ENCODE measurements at places on chromosomes 4 and X. TPM values are rescaled to one million over a fixed set of nuclear protein-coding genes. Genes with fewer than 3 reads are reported as not detected.

- H3K36me3 ChIP-seq, result no peaks in the 10 kb centered on the region
- no peak overlapping the region for H3K27ac ChIP-seq
- no peaks in the 10 kb centered on the region for H3K4me1 ChIP-seq
Measured at GRCh38 chrX:139920316-139920715, 12.5 kb downstream of the ATP11C start.

DNA sequence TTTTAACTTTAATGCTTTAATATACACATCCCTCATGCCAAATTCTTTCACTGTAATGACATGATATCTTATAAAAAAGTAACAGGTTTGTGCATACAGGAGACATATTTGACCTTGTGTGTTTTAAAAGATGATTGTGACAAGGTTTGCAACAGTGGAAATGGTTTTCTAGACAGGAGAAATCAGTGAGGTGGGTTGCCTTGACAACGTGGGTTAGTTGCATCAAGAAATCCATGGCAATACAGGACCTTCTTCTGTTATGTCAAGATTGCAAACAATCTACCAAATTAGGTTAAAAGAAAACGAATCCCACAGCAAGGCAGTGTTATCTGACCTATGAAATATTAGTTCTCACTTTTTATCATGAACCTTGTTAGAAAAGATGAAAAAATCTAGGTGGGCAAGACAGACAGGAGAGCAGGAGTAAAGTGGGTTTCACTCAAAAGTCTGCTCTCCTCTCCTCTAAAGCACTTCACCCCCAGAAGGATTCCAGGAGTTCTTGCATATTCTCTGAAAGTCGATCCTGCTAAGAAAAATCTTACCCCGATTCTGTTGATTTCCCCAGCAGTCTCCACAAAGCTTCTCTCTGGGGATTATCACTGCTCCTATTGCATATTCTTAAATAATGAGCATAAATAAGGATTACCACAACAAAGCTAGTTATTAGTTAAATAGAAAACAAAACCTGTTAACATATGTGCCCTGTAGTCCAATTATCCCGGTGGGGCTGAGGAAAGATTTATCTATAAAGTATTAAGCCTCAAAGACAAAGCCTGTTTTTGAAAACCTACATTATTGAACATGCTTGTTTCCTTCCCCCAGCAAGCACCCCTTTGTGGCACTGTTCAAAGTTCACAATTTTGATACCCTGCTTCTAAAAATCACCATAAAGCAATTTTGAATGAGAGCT lies 71.0 kb downstream of the TMA16 start:
- H3K36me3 ChIP-seq, result no peaks in the 10 kb centered on the region
- no peaks in the 10 kb centered on the region for H3K27me3 ChIP-seq
- H3K27ac ChIP-seq, result no peak overlapping the region
- H3K4me3 ChIP-seq, result no peak overlapping the region
- H3K4me1 ChIP-seq, result no peaks in the 10 kb centered on the region

Gene DUX4
- not detected for total RNA-seq

Gene TNMD
- total RNA-seq, result not detected

DNA sequence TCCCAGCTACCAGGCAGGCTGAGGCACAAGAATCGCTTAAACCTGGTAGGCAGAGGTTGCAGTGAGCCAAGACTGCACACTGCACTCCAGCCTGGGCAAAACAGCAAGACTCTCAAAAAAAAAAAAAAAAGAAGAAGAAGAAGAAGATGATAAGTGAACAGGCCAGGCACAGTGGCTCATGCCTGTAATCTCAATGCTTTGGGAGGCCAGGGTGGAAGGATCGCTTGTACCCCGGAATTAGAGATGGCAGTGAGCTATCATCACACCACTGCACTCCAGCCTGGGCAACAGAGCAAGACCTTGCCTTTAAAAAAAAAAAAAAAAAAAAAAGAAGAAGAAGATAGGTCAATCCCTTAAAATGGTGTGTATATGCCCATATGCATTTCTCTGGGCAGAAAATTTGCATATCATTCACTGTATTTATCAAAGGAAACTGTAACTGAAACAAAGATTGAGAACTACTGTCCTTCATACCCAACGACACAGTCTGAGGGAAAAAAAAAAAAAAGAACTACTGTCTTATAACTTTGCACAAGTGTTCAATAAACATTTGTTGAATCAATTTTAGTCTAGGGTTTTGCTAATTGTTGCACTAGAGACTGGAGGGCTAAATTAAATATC lies 2.3 kb downstream of the RFC1 start:
- no peak overlapping the region for H3K4me3 ChIP-seq
- H3K36me3 ChIP-seq, result peaks cover 8% of the 10 kb centered on the region
- peaks cover 18% of the 10 kb centered on the region for H3K4me1 ChIP-seq
- no peaks in the 10 kb centered on the region for H3K27me3 ChIP-seq
- DNase-seq, result no peak

Gene GSX2
- not detected for total RNA-seq

GRCh38 chr4:6257247-6258025 lies 12.2 kb upstream of the WFS1 start:
- H3K27ac ChIP-seq, result peak overlapping the region; percentile 77
- no peaks in the 10 kb centered on the region for H3K4me1 ChIP-seq
- no peaks in the 10 kb centered on the region for H3K36me3 ChIP-seq
- no peaks in the 10 kb centered on the region for H3K27me3 ChIP-seq

DNA sequence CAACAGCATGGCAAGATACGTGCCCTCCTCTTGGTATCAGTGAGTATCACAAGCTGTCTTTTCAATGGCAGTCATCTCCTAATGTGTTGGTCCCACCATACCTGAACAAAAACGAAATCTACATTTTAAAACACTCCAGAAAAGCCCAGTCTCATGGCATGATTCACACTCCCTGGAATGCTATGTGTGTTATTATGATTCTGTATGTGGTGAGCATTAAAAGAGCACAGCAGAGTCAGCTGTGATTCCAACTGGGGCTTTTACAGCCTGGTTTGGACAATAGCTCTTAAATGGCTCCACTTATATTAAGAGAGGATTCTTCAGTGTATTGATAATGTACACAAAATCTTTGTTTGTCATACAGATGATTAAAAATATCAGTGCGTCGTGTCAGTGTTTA lies 274.1 kb upstream of the GK2 start:
- no peak overlapping the region for H3K4me3 ChIP-seq
- no peak overlapping the region for H3K27ac ChIP-seq
- no peaks in the 10 kb centered on the region for H3K27me3 ChIP-seq
- no peak for DNase-seq
- H3K36me3 ChIP-seq, result no peaks in the 10 kb centered on the region

Gene TEX13C
- not detected for total RNA-seq

DNA sequence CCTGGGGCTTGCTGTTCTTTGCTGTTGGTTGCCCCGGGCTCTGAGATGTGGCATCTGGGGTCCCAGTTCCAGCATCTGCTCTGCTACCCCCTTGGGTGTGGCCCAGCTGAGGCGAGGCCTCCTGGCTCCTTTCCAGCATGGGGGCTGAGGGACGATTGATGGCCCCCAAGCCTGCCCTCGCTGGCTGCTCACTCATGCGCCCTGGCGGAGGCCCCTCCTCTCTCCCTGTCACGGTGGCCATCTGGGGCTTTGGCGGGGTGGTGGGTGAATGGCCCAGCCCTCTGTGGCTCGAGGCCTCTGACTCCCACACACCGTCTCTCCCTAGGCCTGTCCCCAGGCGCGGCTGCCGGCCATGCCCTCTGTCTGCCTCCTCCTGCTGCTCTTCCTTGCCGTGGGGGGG lies 1.8 kb downstream of the PLXNA3 start:
- H3K27me3 ChIP-seq, result no peaks in the 10 kb centered on the region
- no peak for DNase-seq
- no peak overlapping the region for H3K4me3 ChIP-seq
- peaks cover 8% of the 10 kb centered on the region for H3K4me1 ChIP-seq
- no peaks in the 10 kb centered on the region for H3K36me3 ChIP-seq

GRCh38 chrX:117511379-117511778 lies 605.2 kb downstream of the KLHL13 start:
- no peak overlapping the region for H3K27ac ChIP-seq
- DNase-seq, result no peak
- H3K36me3 ChIP-seq, result no peaks in the 10 kb centered on the region
- no peaks in the 10 kb centered on the region for H3K4me1 ChIP-seq

- H3K4me3 ChIP-seq, result no peak overlapping the region
- no peaks in the 10 kb centered on the region for H3K27me3 ChIP-seq
- H3K36me3 ChIP-seq, result no peaks in the 10 kb centered on the region
- peak overlapping the region; percentile 65 for H3K27ac ChIP-seq
- DNase-seq, result no peak
- H3K4me1 ChIP-seq, result no peaks in the 10 kb centered on the region
Measured at GRCh38 chr4:185722029-185722316, 90.0 kb downstream of the SORBS2 start.

DNA sequence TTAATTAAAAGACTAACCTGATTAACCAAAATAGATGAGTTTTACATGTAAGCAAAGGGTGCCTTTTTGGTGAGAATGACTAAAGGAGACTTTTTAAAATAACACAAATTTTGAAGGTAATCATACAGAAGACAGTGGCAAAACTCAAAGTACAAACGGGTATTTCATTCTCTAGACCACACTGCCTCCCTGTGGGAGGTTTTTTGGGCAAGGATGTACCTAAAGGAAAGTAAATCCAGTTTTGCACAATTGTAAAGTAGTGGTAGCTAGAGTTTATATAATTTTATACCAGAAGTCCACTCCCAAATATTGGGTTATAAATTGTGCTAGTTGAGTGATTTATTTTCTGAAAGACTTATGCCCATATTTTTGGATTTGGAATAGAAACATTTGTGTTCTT lies 201.0 kb downstream of the PAPSS1 start:
- no peaks in the 10 kb centered on the region for H3K36me3 ChIP-seq
- H3K4me1 ChIP-seq, result no peaks in the 10 kb centered on the region
- peak; percentile 22 for DNase-seq
- no peak overlapping the region for H3K27ac ChIP-seq
- H3K27me3 ChIP-seq, result no peaks in the 10 kb centered on the region
- no peak overlapping the region for H3K4me3 ChIP-seq

- H3K36me3 ChIP-seq, result no peaks in the 10 kb centered on the region
- no peak for DNase-seq
- H3K4me3 ChIP-seq, result peak overlapping the region; percentile 69
- H3K27me3 ChIP-seq, result no peaks in the 10 kb centered on the region
Measured at GRCh38 chr4:73068491-73069337, 802 bp downstream of the COX18 start.

DNA sequence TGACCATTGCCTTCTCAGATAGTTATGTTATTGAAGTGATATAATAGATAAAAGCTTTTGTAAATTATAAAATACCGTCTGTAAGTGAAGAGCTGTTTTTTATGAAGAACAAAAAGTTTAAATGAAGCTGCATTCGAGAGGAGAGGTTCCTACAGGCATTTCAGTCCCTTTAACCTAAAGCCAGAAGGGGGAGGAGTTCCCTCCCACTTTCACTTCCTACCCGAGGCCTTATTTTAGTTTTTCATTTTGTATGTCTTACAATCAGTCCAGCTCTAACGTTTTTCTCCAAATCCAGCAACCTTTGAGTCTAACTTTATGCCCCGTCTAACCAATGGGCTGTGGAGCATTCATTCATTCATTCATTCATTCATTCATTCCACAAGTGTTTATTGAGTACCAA lies 16.5 kb upstream of the SOX3 start:
- H3K4me1 ChIP-seq, result no peaks in the 10 kb centered on the region
- H3K36me3 ChIP-seq, result no peaks in the 10 kb centered on the region
- DNase-seq, result no peak
- H3K27ac ChIP-seq, result no peak overlapping the region
- H3K27me3 ChIP-seq, result no peaks in the 10 kb centered on the region
- H3K4me3 ChIP-seq, result no peak overlapping the region

DNA sequence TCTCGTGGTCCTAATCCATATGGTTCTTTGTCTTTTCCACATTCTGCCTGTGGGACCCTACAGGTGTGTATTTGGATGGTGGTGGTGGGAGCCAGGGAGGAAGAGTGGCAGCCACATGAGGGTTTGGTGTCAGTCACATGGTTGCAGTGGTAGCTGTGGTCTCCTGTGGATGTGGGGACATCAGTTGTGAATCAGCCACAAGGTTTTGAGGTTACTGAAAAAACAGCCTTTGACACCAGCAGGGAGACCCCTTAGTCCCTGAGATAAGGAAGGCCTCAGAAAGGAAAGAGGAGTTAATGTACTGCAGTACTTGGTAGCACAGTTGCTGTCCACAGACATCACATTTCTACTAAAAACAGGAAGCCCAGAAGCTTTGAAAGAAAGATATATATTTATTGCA lies 15.8 kb upstream of the GAGE10 start:
- H3K27me3 ChIP-seq, result no peaks in the 10 kb centered on the region
- H3K27ac ChIP-seq, result no peak overlapping the region
- H3K36me3 ChIP-seq, result no peaks in the 10 kb centered on the region
- H3K4me3 ChIP-seq, result no peak overlapping the region
- no peaks in the 10 kb centered on the region for H3K4me1 ChIP-seq
- DNase-seq, result no peak

DNA sequence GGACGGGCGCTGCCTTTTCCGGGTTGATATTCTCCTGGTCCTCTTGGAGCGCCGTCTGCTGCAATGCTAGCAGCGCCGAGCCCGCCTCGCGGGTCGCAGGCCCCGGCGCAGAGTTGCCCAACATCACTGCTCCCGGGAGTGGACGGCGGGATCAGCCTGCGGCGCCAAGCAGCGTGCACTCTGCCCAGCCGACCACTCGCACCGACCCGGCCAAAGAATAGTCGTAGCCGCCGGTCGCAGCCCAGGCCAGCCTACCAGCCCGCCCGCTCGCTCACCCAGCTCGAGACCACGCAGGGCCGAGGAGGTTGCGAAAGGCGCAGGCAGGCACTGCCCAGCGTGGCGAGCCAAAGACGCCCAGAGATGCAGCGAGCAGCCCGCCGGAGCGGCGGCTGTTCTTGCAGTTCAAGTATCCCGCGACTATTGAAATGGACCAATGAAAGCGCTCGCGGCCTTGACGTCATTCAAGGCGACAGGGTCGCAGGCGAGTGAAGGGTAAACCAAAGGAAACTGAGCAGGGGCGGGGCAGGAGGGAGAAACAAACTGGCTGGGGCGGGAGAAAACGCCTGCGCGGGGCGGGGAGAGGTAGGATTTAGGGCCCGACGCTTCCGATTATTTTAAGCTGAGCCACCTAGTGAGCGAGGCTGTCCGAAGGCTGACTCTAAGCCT lies at the start of gene CCNA2:
CCNA2 (minus strand) TSS at position 379 of the 666 bp plus-strand sequence; CDS start at position 124, 255 bp downstream.
- peak; percentile 98 for DNase-seq
- peaks cover 21% of the 10 kb centered on the region for H3K4me1 ChIP-seq
- H3K36me3 ChIP-seq, result no peaks in the 10 kb centered on the region
- H3K4me3 ChIP-seq, result peak within 1 kb of the TSS; percentile 62
- H3K27me3 ChIP-seq, result no peaks in the 10 kb centered on the region

- H3K27me3 ChIP-seq, result no peaks in the 10 kb centered on the region
- DNase-seq, result no peak
- H3K4me3 ChIP-seq, result no peak overlapping the region
- H3K27ac ChIP-seq, result no peak overlapping the region
- H3K4me1 ChIP-seq, result no peaks in the 10 kb centered on the region
Measured at GRCh38 chr4:146453181-146453807, 68.4 kb downstream of the SLC10A7 start.

DNA sequence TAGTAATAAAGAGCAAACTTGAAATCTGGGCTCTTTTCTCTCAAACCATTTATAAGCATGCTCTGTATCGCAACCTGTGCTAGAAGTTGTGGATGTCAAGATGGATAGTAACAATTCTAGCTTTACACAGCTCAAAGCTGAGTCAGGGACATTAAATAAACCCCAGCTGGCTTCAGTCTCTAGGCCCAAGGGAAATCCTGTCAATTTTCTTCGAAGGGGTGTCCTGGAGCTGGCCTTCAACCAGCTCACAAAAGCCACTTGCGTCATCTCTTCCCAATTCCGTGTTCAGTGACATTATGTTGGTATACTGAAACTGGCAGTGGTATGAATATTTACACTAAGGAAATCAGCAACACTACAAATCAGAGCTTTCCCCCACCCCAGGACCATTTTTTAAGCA lies 89.8 kb upstream of the PRKG2 start:
- no peaks in the 10 kb centered on the region for H3K36me3 ChIP-seq
- H3K27ac ChIP-seq, result no peak overlapping the region
- H3K27me3 ChIP-seq, result no peaks in the 10 kb centered on the region
- H3K4me1 ChIP-seq, result no peaks in the 10 kb centered on the region

Gene RAB33A
- total RNA-seq, result not detected

All from tibial nerve (tissue), 4 donors.